Activated naive CD8-positive, alpha-beta T cell treated with anti-CD3 and anti-CD28 coated beads, Interleukin-2, amount 10 ng/mL, durations not matched to agents 7 days and 5 days (primary cell): ENCODE measurements at places on chromosomes 13 and 19.

GRCh38 chr13:23243066-23243465, 62.3 kb downstream of the SGCG start:
- H3K4me1 ChIP-seq = no peaks in the 10 kb centered on the region
- no peak for DNase-seq
- no peaks in the 10 kb centered on the region for H3K36me3 ChIP-seq
- no peak overlapping the region for H3K27ac ChIP-seq

- peaks cover 4% of the 10 kb centered on the region for H3K36me3 ChIP-seq
- H3K4me1 ChIP-seq = peaks cover 13% of the 10 kb centered on the region
- H3K27ac ChIP-seq = peak overlapping the region; percentile 40
- H3K27me3 ChIP-seq = no peaks in the 10 kb centered on the region
Observed at GRCh38 chr19:10643968-10644259, 10.2 kb upstream of the ILF3 start.

DNA sequence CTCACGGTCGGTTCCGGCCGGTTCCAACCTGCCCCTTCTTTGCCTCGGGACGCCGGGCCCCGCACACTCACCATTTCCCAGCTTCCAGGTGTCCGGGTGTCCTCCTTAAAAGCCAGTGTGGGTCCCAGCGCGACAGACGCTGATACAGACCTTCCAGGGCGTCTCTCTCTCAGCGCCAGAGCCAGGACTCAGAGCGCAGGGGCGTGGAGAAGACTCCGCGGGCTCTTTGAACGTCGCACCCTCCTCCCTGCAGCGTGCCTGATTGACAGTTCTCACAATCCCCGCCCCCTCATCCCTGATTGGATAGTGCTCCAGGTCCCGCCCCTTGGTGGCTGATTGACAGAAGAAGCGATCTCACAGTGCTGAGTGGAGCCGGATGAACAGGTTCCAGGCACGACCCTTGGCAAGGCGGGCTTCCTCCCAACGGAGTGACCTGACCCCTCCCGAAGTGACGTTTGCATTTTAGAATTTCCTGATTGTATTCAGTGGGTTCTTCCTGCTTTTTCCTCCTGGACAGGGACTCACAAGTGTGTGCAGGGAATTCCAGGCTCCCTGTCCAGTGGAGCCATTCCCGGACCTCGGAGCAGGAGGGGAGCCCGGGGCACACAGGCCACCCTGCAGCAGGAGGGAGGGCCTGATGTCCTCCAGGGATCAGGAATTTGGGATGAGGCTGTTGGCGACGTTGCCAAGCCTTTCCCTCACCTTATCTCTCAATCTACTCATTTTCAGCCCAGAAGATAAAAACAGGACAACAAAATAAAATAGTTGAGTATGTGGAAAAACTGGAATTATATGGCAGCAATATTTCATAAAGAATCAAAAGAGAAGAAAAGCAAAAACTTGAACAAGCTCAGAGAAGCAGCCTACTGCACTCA, at the start of gene ZNF823:
TSS of gene ZNF823 (minus strand) at position 201 of the 875 bp plus-strand sequence. CDS start at position 74, 127 bp downstream.
- H3K4me3 ChIP-seq = peak within 1 kb of the TSS; percentile 99
- H3K36me3 ChIP-seq = peaks cover 18% of the 10 kb centered on the region
- DNase-seq = peak; percentile 93
- peaks cover 21% of the 10 kb centered on the region for H3K4me1 ChIP-seq

GRCh38 chr13:99282264-99283231, 24.4 kb upstream of the GPR18 start:
- peaks cover 47% of the 10 kb centered on the region for H3K36me3 ChIP-seq
- H3K27me3 ChIP-seq = no peaks in the 10 kb centered on the region
- DNase-seq = no peak
- H3K4me3 ChIP-seq = peak overlapping the region; percentile 20
- peaks cover 73% of the 10 kb centered on the region for H3K4me1 ChIP-seq
- peak overlapping the region; percentile 37 for H3K27ac ChIP-seq

DNA sequence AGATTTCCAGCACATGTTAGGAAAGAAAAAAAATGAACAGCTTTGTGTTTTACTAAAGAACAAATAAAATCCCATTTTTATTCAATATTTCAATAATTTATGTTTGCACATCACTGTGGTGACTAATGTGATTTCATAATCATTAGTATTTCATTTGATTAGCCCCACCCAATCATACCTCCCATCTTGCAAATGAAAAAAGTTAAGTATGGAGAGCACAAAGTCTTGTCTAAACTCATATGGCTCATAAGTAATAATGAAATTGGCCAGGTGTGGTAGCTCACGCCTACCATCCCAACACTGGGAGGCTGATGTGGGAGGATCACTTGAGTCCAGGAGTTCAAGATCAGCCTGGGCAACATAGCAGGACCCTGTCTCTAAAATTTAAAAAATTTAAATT, 3.8 kb downstream of the ZNF490 start:
- H3K27ac ChIP-seq = no peak overlapping the region
- no peaks in the 10 kb centered on the region for H3K27me3 ChIP-seq
- peaks cover 18% of the 10 kb centered on the region for H3K4me1 ChIP-seq
- no peak overlapping the region for H3K4me3 ChIP-seq
- DNase-seq = no peak

DNA sequence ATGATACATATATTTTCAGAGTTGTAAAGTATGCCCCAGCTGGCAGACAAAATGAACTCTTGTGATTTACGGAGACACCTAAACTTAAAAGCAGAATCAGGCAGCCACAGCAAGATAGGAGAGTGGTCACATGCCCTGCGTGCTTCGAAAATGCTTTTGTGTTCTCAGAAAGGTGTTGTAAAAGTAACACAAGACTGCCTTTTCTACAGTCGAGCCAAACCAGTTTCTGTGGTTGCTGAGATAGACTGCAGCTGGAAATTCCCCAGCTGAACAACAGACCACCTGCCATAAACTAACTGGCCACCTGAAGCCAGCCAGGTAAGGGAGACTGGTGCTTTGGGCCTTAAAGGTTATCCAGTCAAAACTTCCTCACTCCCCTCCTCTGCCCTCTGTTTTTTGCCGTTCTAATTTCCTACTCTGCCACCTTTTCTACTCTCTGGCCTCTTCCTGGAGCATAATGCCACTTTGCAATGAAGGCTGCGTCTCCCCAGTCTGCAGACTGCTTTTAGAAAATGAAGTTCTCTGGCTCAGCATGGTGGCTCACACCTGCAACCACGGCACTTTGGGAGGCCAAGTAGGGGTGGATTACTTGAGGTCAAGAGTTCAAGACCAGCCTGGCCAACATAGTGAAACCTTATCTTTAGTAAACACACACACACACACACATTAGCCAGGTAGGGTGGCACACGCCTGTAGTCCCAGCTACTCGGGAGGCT, 381.2 kb upstream of the SLITRK1 start:
- H3K36me3 ChIP-seq = no peaks in the 10 kb centered on the region
- no peak overlapping the region for H3K4me3 ChIP-seq
- no peak for DNase-seq
- no peak overlapping the region for H3K27ac ChIP-seq
- no peaks in the 10 kb centered on the region for H3K27me3 ChIP-seq

GRCh38 chr13:40819797-40820315, 30.4 kb downstream of the SLC25A15 start:
- no peaks in the 10 kb centered on the region for H3K27me3 ChIP-seq
- no peak overlapping the region for H3K4me3 ChIP-seq
- peaks cover 4% of the 10 kb centered on the region for H3K4me1 ChIP-seq
- DNase-seq = no peak
- H3K36me3 ChIP-seq = peaks cover 11% of the 10 kb centered on the region
- H3K27ac ChIP-seq = no peak overlapping the region

GRCh38 chr13:50521006-50521830, 322.3 kb downstream of the DLEU7 start:
- H3K27me3 ChIP-seq = peaks cover 7% of the 10 kb centered on the region
- H3K27ac ChIP-seq = no peak overlapping the region
- H3K4me3 ChIP-seq = no peak overlapping the region

GRCh38 chr19:57053401-57053800, 66.4 kb upstream of the USP29 start:
- no peaks in the 10 kb centered on the region for H3K4me1 ChIP-seq
- DNase-seq = no peak
- peaks cover 1% of the 10 kb centered on the region for H3K36me3 ChIP-seq
- no peak overlapping the region for H3K4me3 ChIP-seq
- H3K27ac ChIP-seq = no peak overlapping the region
- no peaks in the 10 kb centered on the region for H3K27me3 ChIP-seq

DNA sequence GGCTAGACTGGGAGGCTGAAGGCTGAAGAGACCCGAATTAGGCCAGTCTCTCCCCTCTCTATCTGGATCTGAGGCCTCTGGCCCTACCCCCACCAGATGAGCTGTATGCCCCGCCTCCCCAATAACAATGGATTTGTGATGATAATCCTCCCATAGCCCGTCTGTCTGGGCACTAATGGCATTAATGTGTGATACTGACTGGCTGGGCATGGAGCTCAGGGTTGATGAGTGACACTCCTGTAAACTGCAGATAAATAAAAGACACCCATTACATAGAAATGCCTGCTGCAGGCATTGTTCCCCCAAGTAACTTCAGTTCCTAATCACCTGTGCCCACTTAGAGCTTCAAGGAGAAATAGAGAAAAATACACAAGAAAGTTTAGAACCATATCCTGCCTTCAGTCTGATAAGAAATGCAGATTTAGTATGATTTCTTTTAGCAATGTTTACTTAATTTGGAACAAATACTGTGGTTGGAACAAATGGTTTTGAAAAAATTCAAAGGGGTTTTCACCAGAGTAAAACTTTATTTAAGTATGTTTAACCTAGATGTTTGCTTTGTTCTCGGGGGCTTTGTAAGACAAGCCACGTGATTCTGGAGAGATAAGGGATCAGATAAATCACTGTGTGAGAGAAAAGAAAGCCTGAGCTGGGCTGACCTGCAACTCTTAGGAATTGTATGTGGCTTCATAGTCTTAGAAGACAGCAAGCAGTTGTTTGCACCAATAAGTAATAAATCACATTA, 60.3 kb downstream of the TNFRSF19 start:
- no peaks in the 10 kb centered on the region for H3K4me1 ChIP-seq
- peaks cover 4% of the 10 kb centered on the region for H3K27me3 ChIP-seq
- no peak overlapping the region for H3K4me3 ChIP-seq
- no peaks in the 10 kb centered on the region for H3K36me3 ChIP-seq

DNA sequence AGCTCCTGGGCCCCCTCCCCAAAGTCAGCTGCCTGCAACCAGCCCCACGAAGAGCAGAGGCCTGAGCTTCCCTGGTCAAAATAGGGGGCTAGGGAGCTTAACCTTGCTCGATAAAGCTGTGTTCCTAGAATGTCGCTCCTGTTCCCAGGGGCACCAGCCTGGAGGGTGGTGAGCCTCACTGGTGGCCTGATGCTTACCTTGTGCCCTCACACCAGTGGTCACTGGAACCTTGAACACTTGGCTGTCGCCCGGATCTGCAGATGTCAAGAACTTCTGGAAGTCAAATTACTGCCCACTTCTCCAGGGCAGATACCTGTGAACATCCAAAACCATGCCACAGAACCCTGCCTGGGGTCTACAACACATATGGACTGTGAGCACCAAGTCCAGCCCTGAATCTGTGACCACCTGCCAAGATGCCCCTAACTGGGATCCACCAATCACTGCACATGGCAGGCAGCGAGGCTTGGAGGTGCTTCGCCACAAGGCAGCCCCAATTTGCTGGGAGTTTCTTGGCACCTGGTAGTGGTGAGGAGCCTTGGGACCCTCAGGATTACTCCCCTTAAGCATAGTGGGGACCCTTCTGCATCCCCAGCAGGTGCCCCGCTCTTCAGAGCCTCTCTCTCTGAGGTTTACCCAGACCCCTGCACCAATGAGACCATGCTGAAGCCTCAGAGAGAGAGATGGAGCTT, 4.7 kb upstream of the CEACAM5 start:
- H3K4me1 ChIP-seq = no peaks in the 10 kb centered on the region
- no peaks in the 10 kb centered on the region for H3K36me3 ChIP-seq
- H3K27me3 ChIP-seq = peaks cover 16% of the 10 kb centered on the region
- H3K27ac ChIP-seq = no peak overlapping the region

- no peak for DNase-seq
- H3K4me1 ChIP-seq = peaks cover 3% of the 10 kb centered on the region
- H3K27me3 ChIP-seq = peaks cover 25% of the 10 kb centered on the region
- no peak overlapping the region for H3K27ac ChIP-seq
- no peak overlapping the region for H3K4me3 ChIP-seq
- H3K36me3 ChIP-seq = no peaks in the 10 kb centered on the region
Observed at GRCh38 chr19:41612483-41612882, 14.4 kb downstream of the CEACAM4 start.

GRCh38 chr19:57068921-57069697, 50.7 kb upstream of the USP29 start:
- no peaks in the 10 kb centered on the region for H3K36me3 ChIP-seq
- no peak for DNase-seq
- no peak overlapping the region for H3K27ac ChIP-seq
- no peaks in the 10 kb centered on the region for H3K27me3 ChIP-seq

DNA sequence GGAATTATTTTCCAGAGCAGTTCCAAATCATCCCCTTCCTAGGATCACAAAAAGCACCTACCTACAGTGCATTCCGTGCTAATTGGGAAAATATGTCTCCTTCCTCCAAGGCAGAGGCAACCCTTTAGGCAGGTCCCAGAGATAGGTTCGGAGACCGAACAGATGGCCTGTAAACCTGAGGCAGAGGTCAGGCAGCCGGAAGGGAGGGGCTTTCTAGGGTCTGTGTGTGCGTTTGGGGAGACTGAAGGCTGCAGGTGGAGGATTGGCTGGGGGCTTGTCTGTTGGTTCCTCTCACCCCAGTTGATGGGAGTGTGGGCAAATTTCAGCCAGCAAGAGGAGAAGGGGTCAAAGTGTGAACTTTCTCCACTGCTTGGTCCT, 7.1 kb downstream of the KCNN4 start:
- peaks cover 27% of the 10 kb centered on the region for H3K4me1 ChIP-seq
- DNase-seq = no peak

DNA sequence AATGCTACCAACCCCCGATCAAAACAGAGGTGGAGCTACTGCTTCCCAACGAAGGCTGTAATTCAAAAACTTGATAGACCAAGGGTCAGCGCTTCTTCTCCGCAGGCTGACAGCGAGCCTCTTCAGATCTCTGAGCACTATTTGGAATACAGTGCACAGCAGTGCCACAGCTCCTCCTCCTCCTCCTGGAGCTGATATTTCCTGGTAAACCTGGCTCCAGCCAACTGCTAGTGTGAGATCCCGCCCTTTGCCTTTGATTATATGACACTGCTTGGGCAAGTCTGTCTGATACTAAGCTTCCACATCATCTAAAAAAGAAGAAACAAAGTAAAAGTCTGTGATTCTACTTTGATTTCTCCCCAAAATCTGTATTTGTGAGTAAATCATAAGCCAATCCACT, 710.5 kb downstream of the DACH1 start:
- H3K27me3 ChIP-seq = no peaks in the 10 kb centered on the region
- H3K27ac ChIP-seq = no peak overlapping the region
- DNase-seq = no peak
- H3K4me1 ChIP-seq = no peaks in the 10 kb centered on the region

- H3K27ac ChIP-seq = no peak overlapping the region
- H3K4me1 ChIP-seq = peaks cover 4% of the 10 kb centered on the region
- H3K36me3 ChIP-seq = no peaks in the 10 kb centered on the region
- H3K4me3 ChIP-seq = no peak overlapping the region
- H3K27me3 ChIP-seq = peaks cover 34% of the 10 kb centered on the region
Observed at GRCh38 chr19:4279267-4279529, 132 bp downstream of the SHD start.

- no peak for DNase-seq
- no peak overlapping the region for H3K4me3 ChIP-seq
- no peak overlapping the region for H3K27ac ChIP-seq
- H3K4me1 ChIP-seq = peaks cover 6% of the 10 kb centered on the region
- H3K36me3 ChIP-seq = no peaks in the 10 kb centered on the region
- H3K27me3 ChIP-seq = peaks cover 37% of the 10 kb centered on the region
Observed at GRCh38 chr19:33292595-33293254, 9.6 kb downstream of the CEBPA start.

GRCh38 chr13:23570921-23571315, 706 bp downstream of the TNFRSF19 start:
- H3K27me3 ChIP-seq = peaks cover 42% of the 10 kb centered on the region
- H3K4me1 ChIP-seq = no peaks in the 10 kb centered on the region
- DNase-seq = no peak
- H3K36me3 ChIP-seq = no peaks in the 10 kb centered on the region
